Foreskin keratinocyte (primary cell): ENCODE measurements at places on chromosomes 3 and 15. TPM values are rescaled to one million over a fixed set of nuclear protein-coding genes. Genes with fewer than 3 reads are reported as not detected.
A peak's percentile ranks its signal among the peaks of the same experiment; 100 is the strongest.

TNNC1 gene
- not detected in 2 replicates for total RNA-seq

DNA sequence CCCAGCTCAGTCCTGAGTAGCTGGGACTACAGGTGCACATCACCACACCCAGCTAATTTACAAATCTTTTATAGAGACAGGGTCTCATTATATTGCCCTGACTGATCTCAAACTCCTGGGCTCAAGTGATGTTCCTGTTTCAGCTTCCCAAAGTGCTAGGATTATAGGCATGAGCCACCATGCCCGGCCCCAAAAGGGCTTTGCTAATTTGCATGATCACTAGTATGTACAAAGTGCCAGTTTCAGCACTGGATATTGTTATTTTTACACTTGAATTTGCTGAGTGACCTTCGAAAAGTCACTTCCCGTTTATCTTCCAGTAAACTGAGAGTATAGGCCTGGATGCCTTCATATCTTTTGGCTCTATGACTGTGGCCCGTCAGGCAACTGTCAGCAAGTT, 12.2 kb downstream of the CLN6 start:
- DNase-seq = no peak

XCR1 gene
- total RNA-seq = not detected in 2 replicates

DNA sequence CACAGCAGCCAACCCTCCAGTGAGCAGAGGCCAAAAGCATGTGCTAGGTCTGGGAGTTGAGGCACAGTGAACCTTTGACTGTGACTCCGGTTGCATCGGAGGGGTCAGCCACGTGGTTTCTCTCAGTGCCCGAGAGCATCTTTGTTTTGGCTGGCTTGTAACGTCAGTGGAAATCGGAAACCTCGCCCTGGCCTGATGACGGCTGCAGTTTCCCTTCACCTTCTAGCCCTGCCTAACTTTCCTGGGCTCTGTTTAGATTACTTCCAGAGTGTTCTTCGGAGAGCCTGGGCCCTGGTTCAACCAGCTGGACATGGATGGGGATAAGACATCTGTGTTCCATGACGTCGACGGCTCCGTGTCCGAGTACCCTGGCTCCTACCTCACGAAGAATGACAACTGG, 56.6 kb downstream of the MESD start:
- DNase-seq = no peak

DNA sequence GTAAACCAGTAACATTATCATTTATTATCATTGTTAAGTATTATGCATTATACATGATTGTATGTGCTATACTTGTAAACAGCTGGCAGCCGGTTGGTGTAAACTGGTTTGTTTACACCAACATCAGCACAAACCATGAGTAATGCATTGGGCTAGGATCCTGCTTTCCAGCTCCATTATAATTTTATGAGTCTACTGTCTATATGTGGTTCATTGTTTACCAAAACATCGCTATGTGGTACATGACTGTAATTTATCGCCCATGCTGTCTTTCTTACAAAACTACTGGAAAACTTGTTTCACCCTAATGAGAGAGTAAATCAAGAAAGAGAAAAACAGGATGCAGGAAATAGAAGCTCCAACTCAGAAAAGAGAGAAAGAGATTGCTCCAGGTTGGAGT, 224.8 kb upstream of the CBLB start:
- DNase-seq = no peak

AKAP13 gene
- 29.7 and 31.9 TPM in 2 replicates for total RNA-seq

GRCh38 chr3:38834110-38834509, 18.1 kb upstream of the SCN10A start:
- DNase-seq = no peak

DNA sequence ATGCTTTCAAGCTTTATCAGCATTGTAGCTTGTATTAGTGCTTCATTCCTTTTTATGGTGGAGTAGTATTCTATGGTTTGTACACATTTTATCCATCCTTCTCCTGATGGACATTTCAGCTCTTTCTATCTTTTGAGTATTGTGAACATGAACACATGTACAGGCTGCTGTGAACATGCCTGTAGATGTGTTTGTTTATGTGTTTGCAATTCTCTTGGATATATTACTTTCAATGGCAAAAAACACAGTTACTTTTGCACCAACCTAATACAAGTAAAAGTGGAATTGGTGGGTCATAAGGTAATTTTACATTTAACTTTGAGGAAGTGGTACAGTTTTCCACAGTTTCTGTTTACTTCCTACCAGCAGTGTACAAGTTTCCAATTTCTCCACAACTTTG, 180.4 kb downstream of the FNDC3B start:
- DNase-seq = no peak

- no peak for DNase-seq
Observed at GRCh38 chr3:42680271-42680670, 5.1 kb upstream of the KLHL40 start.

ZNF860 gene
- 7.9 and 9.4 TPM in 2 replicates for total RNA-seq

KLHL40 gene
- total RNA-seq = not detected in 2 replicates

DNA sequence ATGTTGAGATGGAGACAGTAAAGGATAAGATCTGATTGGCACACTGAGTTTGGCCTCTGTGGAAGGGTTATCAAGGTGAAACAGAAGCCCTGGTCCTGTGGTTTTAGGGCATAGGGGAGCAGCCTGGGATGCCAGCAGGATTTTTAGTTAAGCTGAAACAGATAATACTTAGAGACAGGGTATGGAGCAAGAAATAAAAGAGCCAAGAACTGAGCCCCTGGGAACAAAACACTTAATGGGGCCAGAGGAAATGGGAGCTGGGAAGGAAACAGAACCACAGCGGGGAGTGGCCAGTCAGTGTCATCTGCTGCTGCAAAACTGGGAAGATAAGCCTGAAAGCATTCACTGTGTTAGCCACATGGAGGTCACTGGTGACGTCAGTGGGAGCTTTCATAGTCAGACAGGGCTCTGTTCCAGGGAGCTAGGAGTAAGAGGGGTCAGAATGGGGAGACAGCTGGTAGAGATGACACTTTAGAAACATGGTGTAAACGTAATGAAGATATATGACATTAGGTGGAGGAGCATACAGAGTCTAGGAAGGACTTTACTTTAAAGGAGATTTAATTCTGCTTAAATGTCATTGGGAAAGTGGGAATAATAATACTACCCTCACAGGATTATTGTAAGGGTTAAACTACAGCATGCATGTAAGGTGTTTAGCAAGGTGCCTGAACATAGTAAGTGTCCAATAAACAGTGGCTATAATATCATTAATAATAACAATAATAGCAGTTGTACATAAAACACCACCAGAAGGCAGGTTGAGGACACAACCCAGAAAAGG, 172.7 kb upstream of the CTNNB1 start:
- peak; percentile 30 for DNase-seq
